ENCODE measurements at places on chromosomes 16 and 17.

DNA sequence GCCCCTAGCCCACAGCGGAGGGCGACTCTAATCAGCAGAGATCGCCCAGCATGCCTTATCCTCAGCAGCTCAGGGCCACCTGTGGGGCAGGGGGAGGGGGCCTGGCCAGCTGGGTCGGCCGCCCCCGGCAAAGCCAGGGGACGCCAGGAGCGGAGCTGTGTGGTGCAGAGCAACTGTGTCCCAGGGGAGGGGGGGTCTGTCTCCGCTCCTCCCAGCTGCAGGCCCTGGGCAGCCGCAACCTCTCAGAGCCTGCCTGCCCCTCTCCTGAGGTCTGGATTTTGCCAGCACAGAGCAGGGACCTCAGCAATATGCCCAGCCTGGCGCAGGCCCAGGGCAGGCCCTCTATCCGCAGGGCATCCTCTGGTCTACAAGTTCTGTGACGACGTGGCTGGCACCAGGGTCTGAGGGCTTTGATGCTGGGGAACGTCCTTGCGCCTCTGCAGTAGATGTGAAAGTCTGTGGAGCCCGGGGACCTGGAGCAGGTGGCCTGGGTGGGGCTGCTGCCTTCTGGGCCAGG, 36.5 kb upstream of the SLC38A10 start:
- DNase-seq: no peak

DNA sequence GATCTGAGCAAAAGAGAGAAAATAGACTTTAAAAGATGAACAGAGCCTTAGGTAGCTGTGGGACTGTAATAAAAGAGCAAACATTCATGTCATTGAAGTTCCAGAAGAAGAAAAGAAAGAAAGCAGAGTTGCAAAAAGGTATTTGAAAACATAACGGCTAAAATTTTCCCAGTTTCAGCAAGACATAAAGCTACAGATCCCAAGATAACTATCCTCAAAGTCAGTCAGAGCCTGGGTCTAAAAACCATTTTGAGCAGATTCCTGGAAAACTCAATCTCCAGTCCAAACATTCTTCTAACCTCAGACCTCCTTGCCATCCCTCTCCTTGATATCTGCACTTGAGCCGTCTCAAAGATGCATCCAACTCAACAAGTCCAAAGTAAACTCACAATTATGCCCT, 20.9 kb upstream of the CD300E start:
- no peak for DNase-seq

- DNase-seq: no peak
These were observed 5.7 kb upstream of the CX3CL1 start for GRCh38 chr16:57366544-57367040.

GRCh38 chr17:12964162-12964561, 53.7 kb downstream of the ELAC2 start:
- no peak for DNase-seq

DNA sequence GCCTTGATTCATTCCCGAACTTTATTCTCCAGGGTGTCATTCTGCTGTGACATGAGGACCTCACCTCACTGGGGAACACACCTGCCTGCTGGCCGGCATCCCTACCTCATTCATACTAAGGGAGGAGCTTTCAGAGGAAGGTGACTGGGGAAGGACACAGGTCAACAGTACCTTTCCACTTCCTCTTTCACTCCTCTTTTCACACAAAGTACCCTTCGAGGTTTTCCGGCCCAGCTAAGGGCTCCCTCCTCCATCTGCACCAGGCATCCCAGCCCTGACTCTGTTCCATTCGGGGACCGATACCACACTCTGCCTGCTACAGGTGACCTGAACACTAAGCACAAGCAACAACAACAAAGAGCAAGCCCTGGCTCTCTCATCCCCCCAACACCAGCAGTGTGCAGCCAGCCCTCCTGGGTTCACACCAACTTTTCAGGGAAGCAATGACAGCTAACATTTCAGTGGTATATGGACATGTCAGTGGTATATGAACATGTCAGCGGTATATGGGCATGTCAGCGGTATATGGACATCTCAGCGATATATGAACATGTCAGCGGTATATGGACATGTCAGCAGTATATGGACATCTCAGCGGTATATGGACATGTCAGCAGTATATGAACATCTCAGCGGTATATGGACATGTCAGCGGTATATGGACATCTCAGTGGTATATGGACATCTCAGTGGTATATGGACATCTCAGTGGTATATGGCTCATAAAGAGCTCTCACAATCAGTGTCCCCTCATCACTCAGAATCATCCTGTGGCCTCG, 16.0 kb downstream of the TRIM25 start:
- DNase-seq: no peak

DNA sequence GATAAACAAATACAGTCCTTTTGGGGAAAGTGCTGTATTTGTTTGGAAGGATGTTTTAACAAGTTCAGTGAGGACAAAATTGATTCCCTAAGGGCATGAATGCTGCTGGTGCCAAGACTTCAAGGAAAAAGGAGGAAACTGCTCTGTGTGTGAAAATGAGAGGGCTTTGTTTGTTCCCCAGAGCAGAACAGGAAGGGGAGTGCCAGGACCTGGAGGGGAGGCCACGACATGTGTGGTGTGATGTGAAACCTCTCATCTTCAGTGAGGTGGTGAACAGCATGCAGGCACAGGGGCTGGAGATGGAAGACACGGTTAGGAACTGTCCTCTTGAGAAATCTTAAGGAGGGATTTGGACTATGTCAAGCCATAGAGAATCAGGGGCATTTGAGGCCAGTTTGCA, 46.6 kb upstream of the GRIN2A start:
- DNase-seq: no peak

- DNase-seq: no peak
These were observed 500.2 kb upstream of the HSBP1 start for GRCh38 chr16:83307594-83307992.

DNA sequence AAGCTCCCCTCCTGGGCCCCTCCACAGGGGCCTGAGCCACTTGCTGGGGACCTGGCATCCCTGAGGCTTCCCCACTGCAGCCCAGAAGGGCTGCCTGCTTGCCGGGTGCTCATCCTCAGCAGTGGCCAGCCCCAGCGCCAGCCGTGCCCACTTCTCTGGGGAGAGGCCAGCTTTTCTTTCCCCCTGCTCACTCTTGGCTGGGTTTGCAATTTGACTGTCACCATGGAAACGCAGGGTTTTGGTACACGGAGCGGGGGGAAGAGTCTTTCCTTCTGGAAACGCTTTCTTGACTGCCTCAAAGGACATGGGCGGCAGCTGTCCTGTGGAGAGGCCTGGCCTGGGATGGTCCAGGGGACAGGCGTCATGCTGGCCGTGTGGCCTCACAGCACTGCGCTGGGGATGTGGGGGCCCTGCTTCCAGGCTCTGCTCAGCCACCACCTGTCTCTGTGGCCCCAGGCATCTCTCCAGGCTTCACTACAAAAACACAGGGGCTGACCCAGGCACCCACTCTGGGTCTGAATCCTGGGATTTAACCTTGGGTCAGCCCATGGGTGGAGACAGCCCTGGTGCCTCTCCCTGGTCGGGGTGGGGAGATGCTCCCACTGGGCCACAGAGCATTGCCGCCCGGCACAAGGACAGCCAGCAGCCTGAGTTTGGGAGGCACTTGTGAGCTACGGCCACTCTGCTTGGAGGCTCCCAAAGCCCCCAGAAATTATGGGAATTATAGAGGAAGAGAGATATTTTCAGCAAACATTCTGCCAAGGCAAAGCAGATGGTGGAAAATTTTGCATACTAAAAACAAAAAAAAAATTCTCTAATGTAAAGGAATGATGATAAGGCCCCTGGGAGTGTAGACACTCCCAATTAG, 45.9 kb upstream of the DOC2B start:
- DNase-seq: no peak

GRCh38 chr16:69559164-69559563, 6.6 kb upstream of the NFAT5 start:
- no peak for DNase-seq

- DNase-seq: no peak
These were observed 73.4 kb upstream of the COX10 start for GRCh38 chr17:13995856-13996271.

DNA sequence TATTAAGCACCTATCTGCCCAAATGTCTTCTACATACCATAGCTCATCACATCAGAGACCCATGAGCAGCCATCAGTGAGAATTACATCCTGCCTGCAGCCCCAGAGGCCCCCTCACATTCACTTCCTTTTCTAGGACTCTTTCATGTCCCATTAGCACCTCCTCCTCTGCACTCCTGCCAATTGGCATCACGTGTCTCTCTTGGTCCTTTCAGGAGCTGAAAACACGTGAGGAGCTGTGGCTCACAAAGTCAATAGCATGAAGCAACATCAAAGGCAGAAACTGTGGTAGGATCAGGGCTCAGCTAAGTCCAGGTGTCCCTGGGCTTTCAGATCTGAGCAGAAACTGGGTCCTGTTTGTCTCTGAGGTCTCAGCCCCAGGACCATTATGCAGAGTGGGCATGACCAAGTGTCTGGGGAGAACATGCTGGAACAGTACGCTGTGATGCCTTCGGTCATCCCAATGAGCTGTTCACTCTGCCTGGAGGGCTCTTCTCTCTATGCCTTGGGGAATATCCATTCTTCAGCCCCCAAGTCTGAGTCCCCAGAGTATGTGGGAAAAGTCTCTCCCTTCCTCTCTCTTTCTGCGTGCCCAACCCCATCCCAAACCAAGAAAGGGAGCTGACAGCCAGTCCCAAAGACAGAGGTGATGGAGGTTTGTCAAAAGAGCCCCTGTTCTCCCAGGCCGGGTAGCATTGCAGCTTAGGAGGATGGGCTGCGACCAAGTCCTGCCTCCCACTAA, 457.0 kb upstream of the CDH5 start:
- DNase-seq: no peak

DNA sequence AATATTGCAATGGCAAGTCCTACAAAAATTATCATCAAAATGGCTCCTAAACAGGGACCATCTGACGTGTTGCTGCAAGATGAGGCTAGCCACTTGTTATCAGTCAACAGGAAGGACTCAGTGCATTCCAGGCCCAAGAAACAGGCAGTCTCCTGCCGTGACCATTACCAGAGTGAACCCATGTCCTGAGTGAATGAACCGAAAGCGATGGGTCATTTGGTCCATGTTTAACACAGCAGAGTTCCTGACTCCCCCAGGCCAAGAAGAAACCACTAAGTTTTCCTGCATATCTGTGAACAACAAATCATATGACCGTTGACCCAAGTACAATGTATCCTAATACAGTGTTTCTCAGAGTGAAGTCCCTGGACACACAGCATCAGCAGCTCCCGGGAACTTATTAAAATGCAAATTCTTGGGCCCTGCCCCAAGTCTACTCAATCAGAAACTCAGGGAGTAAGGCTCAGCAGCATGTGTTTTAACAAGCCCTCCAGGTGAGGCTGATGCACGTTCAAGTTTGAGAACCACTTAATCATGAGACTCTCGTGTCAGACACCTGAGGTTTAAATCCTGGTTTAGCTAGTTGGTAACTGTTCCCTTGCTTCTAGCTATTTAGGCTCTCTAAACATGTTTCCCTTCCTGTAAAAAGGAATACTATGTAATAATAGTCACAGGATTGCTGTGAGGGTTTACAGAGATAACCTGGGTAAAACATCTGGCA, 429.4 kb upstream of the MAF start:
- DNase-seq: no peak

DNA sequence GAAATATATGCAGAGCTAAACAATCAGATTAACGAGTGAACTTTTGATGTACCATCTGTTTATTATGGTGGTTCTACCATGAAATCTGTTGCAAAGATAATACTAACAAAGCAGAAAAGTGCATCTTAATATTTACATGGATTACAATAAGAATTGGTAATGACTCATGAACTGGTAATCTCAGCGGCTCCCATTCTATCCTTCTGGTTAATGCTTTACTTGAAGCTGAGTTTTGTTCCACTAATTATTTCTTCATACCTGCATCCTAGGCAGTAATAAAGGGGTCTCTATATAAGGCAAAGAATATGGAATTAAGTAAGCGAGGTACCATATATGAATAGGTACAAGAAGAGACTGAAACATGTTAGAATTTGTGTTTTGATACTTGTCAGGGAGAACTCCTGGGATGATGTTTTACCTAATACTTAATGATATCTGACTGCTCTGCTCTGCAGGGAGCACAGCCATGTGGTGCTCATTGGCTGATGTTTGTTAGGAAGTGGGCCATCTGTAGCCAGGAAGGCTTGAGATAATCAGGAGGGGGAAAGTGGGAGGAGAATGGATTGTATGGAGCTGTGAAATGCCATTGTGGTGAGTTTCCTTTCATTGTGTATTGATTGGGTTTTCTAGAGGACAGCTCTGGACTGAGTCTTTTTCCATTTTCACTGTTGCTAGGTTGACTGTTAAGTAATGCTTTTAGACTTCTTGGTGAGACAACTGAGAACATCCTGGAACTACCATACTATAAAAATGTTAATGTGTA, 52.6 kb downstream of the MAP2K6 start:
- no peak for DNase-seq

GRCh38 chr16:15650019-15650697, at the start of gene NDE1:
Gene NDE1 (plus strand): TSS chr16:15650245. CDS start chr16:15664779, 14,534 bp downstream.
- DNase-seq: peak; percentile 86

- no peak for DNase-seq
These were observed 62.3 kb downstream of the TNFRSF13B start for GRCh38 chr17:16909472-16910246.

GRCh38 chr17:40903129-40903847, 18.2 kb upstream of the KRT20 start:
- no peak for DNase-seq

DNA sequence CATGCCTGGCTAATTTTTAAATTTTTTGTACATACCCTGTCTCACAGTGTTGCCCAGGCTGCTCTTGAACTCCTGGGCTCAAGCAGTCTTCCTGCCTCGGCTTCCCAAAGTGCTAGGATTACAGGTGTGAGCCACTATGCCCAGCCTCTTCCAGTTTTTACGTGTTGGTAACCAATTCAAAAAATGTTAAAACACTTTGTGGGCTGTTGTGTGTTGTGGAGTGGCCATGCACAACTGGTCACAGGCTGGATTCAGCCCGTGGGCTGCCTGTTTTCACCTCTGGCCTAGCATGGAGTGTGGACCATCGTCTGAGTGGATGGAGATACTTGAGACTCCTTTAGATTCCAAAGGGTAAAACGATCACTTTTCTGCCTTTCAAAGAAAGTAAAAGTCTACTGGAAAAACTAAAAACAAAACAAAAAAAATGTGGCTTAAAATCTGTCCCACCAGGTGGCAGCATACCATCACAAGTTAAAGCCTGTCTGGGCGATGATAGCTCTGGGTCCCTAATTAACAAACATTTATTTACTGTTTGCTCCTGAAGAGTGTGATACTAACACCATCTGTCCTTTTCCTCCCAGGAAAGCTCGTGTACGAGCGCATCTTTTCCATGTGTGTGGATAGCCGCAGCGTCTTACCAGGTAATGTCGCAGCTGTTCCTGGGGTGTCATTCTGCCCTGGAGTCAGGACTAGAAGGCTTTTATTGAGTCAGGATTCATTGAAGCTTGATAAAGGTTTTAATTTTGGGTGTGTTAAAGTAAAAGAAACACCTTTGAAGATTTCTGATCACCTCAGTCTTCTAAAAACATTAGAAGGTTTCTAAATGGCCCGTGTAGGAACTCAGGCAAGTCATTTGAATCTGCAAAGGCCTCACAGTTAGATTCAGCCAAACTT, 45.8 kb downstream of the VPS35L start:
- peak; percentile 2 for DNase-seq

- no peak for DNase-seq
These were observed 1.9 kb upstream of the ECI1 start for GRCh38 chr16:2253293-2253692.

Measured in stimulated activated CD4-positive, alpha-beta T cell treated with anti-CD3 and anti-CD28 coated beads, Interleukin-4, amount 100 ng/mL, for 4 hours (primary cell).